ENCODE measurements at places on chromosomes 4 and X.

GRCh38 chr4:169941141-169941540 lies 85.1 kb downstream of the MFAP3L start:
- DNase-seq: no peak

GRCh38 chr4:189202182-189202868 lies 738.3 kb upstream of the FRG1 start:
- peak; percentile 72 for DNase-seq

GRCh38 chr4:106312377-106312776 lies 3.6 kb downstream of the TBCK start:
- no peak for DNase-seq

GRCh38 chrX:150574559-150575418 lies 6.4 kb downstream of the MTM1 start:
- no peak for DNase-seq

Measured in left cardiac atrium (tissue), 4 donors.